ENCODE measurements at places on chromosomes 16 and 17.

GRCh38 chr17:72165867-72166439 lies 45.1 kb downstream of the SOX9 start:
- DNase-seq, result no peak

GRCh38 chr17:17107891-17108431 lies 65.7 kb downstream of the MPRIP start:
- DNase-seq, result no peak

GRCh38 chr16:87635541-87636049 lies 33.3 kb downstream of the JPH3 start:
- DNase-seq, result peak; percentile 74

DNA sequence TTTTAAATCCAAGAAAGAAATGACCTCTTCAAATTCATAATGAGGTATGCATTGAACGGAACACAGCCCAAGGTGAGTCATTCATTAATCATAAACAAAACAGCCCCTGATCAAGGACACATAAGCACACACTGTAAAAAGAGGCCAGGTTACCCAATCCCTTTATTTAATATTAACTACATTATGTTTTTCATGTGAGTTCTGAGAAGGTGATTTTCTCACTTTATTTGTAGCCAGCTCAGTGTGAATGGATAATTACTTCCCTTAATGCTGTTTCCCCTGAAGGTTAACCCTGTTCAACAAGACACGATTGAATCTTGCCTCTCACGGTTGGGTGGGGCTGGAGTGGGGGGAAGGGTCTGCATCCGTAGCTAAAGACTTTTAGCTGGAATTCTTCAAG lies 257.3 kb upstream of the SALL1 start:
- DNase-seq, result no peak

DNA sequence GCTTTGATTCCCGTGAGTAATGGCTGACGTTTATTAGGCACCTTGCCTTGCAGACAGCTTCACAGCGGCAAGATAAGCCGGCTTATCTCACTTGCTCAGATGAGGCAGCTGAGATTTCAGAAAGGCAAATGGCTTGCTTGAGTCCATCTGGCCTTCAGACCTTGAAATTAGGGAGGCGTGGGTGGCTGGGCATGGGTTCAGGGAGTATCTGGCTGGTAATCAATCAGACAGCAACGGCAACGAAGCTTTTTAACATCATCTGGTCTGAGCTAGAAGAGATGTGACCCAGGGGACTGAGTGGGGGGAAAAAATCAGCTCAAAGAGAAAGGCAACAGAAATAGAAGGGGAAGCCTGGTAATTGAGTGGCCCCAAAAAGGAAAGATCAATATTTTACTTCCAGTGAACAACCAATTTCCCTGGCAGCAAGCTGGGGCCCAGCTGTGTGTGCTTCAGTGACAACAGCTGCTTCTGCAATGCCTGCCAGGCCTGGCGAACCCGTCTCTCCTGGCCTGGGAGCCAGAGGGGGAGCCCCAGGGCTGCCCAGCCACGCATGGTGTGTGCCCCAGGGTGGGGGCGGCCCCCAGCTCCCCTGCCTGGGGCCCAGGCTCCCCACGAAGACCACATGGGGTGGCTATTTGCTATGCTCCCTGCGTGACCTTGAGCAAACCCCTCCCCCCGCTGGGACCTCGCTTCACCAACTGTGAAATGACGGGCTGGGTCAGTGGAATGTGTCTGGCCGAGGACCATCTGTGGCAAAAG lies 34.0 kb downstream of the RAB11FIP4 start:
- DNase-seq, result no peak

- no peak for DNase-seq
These were observed 4.9 kb downstream of the PGAP6 start for GRCh38 chr16:376817-377418.

DNA sequence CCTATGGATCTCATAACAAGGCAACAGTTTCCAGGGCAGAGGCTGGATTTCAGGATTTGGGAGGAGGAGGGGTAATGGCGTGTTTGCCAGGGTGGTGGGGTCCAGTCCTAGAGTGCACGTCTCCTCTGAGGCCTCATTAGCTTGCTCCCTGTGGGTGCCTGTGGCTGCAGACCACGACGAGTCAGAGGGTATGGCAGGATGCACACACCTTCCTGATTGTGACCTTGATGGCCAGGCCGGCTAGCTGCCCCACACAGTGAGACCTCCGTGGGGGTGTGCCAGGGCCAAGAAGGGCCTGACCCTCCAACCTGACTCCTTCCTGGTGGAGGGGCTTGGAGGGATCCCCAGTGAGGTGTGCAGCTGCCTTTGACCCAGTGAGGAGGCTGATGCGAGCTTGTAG lies 4.0 kb upstream of the SMTNL2 start:
- no peak for DNase-seq

GRCh38 chr16:68289621-68290329 lies 21.0 kb downstream of the SLC7A6OS start:
- no peak for DNase-seq

DNA sequence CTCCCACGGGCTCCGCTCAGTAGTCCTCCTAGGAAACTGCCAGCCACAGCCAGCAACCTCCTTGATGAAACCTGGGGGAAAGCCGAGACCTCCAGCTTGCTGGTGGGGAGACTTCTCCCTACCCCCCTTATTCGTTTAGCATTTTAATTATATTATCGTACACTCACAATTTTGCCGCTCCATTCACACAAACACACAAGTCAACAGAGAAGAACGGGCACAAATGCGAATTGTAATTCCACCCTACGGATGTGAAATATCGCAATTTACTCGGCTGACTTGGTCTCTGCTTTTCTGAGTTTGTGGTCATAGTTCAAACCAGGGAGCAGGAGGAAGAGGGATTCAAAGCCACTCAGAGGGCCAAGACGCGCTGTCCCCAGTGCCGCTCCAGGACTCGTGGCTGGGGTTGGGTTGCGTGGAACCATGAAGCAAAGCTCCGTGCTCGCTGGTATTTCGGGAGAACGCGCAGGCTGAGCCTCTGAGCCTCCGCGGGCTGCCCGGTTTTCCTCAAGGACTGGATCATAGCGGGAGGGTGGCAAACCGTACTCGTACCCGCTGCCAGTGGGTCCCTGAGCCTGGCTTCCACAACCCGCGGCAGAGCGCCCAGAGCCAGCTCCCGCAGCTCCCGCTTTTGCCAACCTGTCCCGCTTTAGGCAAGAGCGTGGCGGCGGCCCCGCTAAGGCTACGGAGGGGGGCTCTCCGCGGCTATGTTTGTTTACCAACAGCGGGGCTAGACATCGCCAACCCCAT lies 2.0 kb downstream of the LHX1 start:
- no peak for DNase-seq

DNA sequence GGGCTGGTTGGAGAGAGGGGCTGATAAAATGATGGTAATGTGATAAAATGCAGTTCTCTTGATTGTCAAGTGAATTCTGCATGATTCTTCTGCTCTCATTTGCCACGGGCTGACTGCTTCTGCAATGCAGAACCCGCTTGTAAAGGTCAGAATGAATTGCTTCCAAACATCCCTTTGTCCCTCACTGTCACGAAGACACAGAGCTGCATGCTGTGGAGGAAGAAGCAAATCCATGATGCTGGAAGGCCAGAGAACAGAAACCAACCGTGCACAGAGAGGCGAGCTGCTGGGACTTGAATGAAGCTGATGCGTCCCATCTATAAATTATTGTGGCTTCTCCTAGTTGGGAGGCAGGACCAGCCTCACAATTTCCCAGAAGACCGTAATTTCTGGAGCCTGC lies 171.6 kb downstream of the PRKCB start:
- DNase-seq, result no peak

- DNase-seq, result no peak
These were observed 132.8 kb upstream of the NETO2 start for GRCh38 chr16:47276522-47276921.

GRCh38 chr17:37570527-37571093 lies 38.6 kb downstream of the SYNRG start:
- no peak for DNase-seq

DNA sequence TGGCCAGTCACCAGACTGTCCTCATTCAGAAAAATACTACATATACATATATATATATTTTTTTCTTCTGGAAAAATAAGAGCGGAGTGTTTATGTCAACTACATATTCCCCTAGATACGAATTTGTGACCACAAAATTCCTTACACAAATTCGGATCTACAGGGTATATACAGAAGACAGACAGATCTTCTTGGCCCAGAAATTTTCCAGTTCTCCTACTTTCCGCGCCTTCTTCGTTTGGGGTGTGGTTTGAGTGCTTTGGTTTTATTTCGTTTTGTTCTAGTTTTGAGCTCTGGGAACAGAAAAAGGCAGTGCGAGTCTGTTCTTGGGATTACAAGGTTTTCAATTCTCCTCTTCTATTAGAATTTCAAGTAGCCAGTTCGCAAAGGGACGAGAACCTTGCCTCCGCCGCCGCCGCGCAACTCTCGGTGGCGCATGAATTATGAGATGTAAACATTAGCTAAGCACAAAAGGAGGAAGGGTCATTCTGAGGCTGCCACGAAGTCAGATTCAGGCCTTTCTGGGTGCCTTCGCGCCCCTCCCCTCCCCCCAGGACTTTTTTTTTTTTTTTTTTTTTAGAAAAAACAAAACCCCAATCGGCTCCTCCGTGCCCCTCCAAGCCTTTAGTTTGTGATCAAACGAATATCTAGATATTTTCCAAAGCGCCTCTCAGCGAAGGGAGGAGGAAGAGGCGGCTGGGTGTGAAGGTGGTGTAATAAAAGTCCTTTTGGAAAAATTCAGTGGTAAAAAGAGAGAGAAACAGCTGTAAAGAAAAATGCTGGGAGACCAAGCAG lies 1.8 kb upstream of the HOXB4 start:
- peak; percentile 15 for DNase-seq

GRCh38 chr17:12547831-12548230 lies 117.9 kb upstream of the MYOCD start:
- no peak for DNase-seq

DNA sequence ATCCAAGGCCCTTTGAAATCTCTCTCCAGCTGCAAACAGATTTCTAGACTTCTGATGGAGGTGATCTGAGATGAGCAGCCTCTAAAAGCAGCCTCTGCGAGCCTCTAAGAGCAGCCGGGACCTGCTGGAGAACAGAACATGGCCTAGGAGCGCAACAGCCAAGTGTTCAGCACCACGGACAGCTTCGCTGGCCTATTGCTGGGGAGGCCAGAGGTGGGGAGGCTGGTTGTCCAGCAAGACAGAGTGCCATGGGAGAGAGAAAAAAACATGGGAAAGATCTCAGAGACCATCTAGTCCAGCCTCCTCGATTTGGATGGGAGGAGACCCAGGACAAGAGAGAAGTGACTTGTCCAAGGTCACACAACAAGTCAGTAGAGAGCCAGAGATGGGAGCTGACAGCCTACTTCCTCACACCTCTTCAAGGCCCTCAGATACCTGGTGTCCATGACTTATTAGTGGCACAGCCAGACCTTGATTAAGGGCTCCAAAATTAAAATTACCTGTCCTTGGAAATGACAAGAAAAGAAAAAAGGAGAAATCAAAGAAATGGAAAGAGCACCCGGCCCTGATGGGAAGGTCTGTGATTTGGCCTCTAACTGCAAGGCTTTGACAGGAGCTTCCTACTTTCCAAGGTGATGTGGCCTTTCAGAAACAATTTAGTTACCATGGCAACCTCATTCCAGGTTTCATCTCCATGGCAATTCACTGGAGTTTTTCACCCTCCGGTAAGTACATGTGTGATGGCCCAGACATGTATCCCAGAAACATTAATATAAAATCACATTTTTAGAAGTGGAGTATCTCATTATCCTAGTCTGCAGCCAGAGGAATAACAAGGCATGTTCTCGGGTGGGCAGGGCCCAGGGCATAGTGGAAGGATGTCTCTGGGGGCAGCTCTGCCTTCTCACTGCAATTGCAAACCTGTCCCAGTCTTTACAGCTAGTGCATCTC lies 14.5 kb downstream of the RPRML start:
- no peak for DNase-seq

GRCh38 chr17:4675791-4676190 lies 28.1 kb downstream of the PELP1 start:
- DNase-seq, result no peak

DNA sequence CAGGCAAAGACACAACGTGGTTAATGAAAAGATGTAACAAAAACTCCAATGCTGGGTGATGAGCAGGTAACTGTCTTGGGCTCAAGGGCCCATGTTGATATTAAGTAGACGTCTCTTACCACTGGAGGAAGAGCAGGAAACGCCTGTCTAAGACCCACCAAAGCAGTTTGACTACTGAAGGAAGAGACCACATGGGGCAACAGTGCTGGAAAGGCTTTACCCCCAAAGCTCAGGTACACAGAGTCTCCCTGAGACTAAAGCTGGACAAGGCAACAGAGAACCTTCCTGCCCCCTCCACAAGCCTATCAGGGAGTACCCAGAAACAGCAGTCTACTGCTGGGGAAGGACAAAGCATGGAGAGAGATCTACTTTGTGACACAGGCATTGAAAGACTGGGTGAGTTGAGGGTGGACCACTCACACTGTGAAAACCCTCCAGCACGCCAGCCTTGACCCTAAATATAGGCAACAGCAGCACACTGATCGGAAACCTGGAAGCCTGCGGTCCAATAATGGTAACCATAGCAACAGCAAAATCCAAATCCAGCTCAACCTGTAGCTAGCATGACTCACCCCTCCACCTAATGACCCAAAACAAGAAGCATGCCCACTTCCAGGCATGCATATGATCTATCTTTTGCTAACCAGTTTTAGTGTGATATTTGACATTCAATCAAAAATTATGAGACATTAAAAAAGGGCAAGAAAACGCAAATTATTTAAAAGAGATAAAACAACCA lies 270.5 kb upstream of the SDK2 start:
- DNase-seq, result peak; percentile 9

DNA sequence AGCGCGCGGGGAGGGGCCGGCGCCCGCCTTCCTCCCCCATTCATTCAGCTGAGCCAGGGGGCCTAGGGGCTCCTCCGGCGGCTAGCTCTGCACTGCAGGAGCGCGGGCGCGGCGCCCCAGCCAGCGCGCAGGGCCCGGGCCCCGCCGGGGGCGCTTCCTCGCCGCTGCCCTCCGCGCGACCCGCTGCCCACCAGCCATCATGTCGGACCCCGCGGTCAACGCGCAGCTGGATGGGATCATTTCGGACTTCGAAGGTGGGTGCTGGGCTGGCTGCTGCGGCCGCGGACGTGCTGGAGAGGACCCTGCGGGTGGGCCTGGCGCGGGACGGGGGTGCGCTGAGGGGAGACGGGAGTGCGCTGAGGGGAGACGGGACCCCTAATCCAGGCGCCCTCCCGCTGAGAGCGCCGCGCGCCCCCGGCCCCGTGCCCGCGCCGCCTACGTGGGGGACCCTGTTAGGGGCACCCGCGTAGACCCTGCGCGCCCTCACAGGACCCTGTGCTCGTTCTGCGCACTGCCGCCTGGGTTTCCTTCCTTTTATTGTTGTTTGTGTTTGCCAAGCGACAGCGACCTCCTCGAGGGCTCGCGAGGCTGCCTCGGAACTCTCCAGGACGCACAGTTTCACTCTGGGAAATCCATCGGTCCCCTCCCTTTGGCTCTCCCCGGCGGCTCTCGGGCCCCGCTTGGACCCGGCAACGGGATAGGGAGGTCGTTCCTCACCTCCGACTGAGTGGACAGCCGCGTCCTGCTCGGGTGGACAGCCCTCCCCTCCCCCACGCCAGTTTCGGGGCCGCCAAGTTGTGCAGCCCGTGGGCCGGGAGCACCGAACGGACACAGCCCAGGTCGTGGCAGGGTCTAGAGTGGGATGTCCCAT lies 232.8 kb downstream of the SEC14L1 start:
- DNase-seq, result no peak
